ENCODE measurements at places on chromosomes 3 and 15.

- DNase-seq: peak; percentile 51
Measured at GRCh38 chr15:39685999-39686613, 96.5 kb downstream of the FSIP1 start.

DNA sequence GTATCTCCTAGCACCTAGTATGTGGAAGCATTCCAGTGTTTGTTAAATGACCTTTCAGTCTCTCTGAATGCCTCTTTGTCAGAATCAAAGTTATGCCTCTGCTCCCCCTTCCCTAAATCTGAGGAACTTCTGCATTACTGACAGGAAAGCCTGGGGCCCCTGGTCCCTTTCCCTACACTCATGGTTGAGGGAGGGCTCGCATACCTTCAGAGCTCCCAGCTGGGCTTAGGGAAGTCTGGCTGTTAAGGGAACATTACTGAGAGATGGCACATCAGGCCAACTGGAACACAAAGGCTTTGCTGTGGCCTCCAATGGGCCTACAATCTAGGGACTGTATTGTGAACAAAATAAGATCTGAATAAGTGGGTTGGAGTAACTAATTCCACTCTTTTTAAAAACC lies 10.3 kb downstream of the PKM start:
- no peak for DNase-seq

GRCh38 chr3:51024765-51025632 lies 350.3 kb downstream of the DOCK3 start:
- no peak for DNase-seq

DNA sequence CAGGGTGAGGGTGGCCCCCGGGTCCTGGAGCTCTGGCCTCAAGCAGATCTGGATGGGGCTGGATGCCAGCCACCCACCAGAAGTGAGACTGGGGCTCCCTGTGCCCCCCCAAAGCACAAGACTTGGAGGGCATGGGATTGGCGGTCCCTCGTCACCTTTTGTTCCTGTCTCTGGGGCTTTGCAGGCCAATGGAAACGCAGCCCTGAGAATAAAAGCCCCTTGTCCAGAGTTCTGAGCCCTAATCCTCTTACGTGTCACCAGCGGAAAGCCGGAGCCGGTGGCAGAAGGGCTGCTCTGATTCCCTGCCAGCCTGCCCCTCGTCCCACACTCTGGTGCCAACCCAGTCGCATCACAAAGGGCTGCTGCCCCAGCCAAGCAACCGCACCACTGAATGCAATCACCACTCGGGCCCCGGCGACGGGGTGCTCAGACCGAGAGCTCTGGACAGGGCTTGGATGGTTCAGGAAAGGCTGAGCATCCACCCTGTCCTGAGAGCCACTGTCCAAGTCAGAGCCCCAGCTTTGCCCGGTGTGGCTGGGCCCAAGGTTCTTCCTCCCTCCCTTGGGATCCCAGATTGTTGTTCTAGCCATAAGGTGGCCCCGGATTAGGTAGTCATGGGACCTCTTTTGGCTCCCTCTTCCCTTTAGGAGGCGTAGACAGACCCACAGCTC lies 22.8 kb upstream of the ELP6 start:
- DNase-seq: no peak

DNA sequence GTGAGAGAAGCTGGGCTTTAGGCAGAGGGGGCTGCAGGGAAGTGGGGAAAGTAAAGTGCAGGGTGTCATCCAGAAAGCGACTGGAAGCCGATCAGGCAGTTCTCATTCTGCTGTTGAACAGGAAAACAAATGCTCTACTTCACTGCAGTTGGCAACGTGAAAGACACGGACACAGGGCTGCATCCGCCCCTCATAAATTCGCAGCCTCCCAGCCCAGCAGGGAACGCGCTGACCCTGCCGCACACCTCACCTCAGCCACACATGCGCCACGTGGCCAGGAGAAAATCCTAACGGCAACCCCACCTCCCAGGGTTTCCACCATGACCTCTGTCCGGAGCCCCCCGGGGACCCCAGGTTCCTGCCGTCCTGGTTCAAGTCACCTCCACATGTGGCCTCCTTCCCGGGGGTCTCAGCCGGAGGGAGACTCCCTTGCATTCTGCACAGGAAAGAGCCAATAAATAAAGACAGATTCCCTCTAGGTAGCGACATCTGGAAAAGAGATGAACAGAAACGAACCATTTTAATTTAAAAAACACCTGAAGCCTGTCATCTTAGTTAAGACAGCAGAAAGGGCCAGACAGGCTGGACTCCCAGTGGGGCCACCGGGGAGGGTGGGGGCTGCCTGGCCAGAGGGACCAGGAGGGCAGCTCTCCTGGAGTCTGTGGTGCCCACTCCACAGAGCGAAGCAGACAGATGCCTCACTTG lies 118.7 kb downstream of the TMEM266 start:
- DNase-seq: no peak

- DNase-seq: no peak
Measured at GRCh38 chr3:39434574-39434973, 28.1 kb downstream of the RPSA start.

DNA sequence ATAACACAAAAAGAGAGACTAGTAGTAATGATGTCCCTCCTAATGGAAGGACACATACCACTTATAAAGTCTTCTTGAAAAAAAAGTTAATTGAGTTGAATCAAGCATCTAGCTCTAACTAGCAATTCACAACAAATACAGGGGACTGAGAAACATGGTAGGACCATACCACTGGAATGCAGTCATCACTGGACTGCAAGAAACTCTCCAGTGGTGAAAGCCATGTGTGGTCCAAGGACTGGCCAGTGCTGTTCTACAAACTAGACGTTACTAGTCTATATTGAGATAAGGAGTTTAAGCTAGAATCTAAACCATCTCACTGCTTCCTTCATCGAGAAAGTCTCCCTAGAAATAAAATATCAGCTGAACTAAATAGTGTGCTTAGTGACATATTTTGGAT lies 16.7 kb downstream of the FBN1 start:
- DNase-seq: no peak

- no peak for DNase-seq
Measured at GRCh38 chr3:26703519-26703918, 80.9 kb downstream of the LRRC3B start.

GRCh38 chr3:54177816-54178215 lies 55.5 kb downstream of the CACNA2D3 start:
- DNase-seq: no peak

- no peak for DNase-seq
Measured at GRCh38 chr3:100796556-100796955, 87.3 kb downstream of the TFG start.

GRCh38 chr3:88957711-88958439 lies 149.5 kb upstream of the EPHA3 start:
- DNase-seq: peak; percentile 25

GRCh38 chr3:43638594-43639447 lies 17.0 kb upstream of the ANO10 start:
- DNase-seq: peak; percentile 24

GRCh38 chr3:22284559-22284958 lies 533.5 kb upstream of the ZNF385D start:
- DNase-seq: peak; percentile 28

DNA sequence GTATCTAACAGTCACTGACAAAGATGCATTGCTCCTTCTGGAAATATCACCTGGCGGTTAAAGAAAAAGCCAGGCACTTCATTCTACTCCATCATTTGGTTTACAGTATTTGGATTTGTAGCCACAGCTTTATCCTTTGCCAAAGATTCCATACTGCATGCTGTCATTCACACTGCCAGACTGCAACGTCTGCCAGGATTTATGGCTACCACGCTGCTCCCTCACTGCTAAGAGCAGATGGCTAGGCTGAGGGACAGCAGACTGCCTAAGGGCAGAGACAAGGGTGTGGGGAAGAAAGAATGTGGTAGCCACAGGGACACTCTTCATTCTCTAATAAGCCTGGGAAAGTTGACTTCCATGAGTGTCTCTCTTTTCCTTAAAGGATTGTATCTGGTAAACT lies 1047.0 kb downstream of the TUSC7 start:
- DNase-seq: no peak

DNA sequence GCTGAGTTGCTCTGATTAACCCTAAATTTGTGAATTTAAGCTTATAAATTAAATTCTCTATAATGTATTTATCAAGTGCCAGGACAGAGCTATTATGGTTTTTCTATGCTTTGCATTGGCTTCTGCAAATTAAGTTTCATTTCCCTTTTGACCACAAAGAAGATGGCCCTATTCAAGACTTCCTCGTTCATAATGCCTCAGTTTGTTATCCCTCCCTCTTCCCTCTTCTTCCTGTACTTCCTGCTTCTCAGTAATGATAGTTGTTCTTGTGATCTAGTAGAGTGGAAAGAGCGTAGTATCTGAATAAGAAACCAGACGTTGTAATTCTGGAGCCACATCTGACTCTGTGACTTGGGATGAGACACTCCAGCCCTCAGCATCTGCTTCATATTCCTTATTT lies 118.7 kb downstream of the CACNA1D start:
- DNase-seq: no peak

DNA sequence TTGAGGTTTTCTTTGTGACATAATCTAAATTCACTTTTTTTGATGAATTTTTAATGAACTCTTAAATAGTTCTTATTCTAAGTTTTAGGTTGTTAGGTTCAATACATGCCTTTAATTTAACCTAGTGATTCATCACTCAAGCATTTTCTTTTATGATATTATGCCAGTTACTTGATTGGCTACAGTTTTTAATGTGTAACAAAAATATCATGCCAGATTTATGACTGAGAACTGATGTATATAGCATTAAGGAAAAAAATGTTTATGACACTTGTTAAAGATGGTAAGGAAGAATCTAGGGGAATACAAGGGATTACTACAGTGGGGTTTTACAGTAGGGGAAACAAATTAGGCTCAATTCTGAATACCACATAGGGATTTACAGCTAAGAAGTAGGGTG lies 103.1 kb downstream of the VGLL3 start:
- no peak for DNase-seq

DNA sequence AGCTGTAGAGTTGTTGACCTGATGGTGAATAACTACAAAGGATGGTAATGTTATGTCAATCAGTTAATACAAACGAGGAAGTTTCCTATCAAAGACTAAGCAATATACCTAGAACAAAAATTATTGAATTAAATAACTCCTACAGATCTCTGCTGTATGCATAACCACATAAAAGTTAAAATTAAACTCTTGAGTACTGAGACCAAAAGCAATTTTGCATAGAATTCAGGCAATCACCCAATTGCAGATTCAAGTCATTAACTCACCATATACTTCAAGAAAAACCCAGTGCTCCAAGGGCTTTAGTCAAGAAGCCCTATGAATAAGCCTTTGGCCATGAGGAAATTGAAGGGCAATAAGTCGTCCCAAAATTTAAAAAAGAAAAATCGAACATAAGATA lies 518.8 kb downstream of the MECOM start:
- DNase-seq: no peak

- peak; percentile 32 for DNase-seq
Measured at GRCh38 chr15:38440353-38441129, 13.4 kb upstream of the FAM98B start.

DNA sequence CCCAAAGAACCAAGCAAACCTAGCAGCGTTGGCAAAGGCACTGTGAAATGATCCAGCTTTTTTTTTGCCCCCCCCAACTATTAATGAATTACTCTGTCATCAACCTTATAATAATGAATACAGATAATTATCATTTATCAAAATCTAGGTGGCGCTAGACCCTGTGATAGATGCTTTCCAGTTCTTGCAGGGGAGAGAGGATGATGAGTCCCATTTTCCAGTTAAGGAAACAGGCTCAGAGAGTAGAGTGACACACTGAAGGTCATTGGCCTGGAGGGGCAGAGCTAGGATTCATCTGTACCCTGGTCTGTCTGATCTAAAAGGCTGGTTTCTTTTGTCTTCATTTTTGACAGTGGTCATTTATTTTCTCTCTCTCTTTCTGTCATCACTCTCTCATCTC lies 5.0 kb downstream of the ACOX2 start:
- DNase-seq: no peak

GRCh38 chr15:73617913-73618312 lies 15.3 kb downstream of the NPTN start:
- no peak for DNase-seq

GRCh38 chr3:8625991-8626390 lies 18.6 kb downstream of the SSUH2 start:
- DNase-seq: peak; percentile 27

- no peak for DNase-seq
Measured at GRCh38 chr3:71469138-71469435, 114.4 kb downstream of the FOXP1 start.

DNA sequence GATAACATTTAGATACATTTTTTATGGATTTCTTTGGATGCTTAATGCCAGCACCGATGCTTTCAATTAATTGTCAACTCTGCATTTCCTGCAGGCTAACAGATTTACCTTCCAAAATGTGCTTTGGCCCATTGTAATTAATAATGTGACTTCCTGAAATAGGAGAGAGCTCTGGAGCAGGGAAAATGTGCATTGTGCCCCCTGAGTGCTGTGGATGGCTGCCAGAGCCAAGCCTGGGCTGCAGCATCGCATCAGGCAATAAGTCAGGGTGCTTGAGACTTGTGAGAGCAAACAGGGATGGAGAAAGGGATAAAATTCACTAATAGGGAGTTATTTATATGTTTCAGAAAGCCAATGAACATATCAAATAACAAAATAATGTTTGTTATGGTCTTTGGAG lies 133.8 kb downstream of the MOBP start:
- DNase-seq: no peak

- DNase-seq: no peak
Measured at GRCh38 chr3:37219266-37219665, 44.9 kb upstream of the LRRFIP2 start.

- DNase-seq: no peak
Measured at GRCh38 chr3:189375532-189375931, 203.8 kb downstream of the TPRG1 start.

DNA sequence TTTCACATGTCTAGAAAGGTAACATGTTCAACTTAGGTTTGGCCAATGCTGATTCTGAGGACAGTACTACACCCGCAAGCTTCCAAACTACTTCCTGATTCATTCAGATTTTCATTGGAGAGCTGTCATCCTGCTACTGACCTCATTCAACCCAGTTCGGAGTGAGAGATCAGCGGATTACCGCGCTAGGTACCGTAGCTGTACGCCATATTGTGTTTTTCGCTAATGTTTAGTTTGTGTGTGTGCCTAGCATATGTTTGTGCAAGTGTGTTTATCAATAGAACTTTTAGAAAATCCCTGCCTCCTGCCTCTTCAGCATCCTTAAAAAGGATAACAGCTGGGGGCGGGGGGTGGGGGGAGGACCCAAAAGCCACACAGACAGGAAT lies 1.1 kb downstream of the ZBTB20 start:
- peak; percentile 37 for DNase-seq

DNA sequence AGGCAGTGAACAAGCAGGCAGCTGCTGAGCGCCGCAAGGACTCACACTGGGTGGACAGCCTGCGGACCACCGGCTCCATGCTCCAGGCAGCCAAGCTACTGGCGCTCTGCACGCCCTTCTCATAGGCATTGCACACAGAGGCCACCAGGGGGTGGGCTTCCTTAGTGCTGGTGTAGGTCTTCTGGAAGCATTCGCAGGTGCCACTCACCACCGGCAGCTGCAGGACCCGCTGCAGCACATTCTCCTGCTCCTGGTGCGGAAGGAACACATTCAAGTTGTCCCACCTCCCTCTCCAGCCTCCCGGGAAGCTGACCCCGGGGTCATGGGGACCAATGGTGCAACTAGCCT lies 6.0 kb downstream of the PLIN1 start:
- DNase-seq: peak; percentile 26

Measured in HTR-8/SVneo (cell line).